ENCODE measurements at places on chromosomes 16 and 17.

GRCh38 chr17:37274461-37274860, 101.3 kb upstream of the C17orf78 start:
- no peak for DNase-seq

DNA sequence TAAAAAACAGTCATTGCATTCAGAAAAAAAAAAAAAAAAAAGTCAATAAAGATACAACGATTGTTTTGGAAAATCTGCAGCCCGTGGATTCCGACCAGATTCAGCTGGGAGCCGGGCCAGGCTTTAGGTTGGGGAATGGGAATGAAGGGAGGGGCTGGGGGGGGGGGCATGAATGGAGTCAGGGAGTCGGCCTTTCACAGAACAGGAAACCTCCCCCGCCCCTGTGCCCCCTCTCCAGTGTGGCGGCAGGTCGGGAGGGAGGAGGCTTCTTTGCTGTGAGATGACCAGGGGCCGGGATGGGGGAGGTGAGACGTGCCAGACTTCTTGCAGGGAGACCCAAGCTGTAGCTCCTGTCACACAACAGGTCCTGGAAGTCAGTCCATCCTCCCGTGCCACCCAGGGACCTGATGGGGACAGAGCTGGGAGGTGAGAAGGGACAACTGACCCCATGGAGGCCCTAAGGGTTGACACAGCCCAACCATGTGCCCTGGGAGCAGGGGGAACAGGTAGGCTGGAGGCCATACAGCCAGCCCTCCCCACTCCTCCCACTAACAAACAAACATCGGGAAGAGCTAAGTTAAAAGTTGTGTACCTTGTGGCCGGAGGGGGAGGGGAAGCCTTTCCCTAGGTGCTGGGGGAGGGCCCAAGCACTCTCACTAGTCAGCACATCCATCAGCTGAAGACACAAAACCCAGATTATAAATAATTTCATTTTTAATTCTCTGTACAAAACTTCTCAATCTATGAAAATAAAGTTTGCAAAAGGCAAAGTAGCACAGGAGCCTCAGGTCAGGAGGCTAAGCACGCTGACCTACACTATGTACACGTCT, 25.2 kb downstream of the SREBF1 start:
- no peak for DNase-seq

DNA sequence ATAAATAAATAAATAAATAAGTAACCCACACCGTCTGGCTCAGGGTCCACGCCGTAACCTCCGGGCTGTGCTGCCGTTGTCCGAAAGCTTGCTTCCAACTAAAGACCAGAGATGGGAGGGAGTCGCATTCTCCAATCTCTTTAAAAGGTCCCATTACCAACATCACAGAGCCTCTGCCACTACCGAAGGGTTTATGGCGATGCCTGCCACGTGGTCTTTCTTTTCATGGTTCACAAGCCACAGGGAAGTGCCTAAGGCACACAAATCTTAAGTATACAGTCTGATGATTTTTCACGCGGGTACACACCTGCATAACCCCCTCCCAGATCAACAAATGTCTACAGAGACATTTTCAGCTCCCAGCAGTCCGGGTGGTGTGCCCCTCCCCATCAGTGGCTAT, 1.4 kb downstream of the COTL1 start:
- DNase-seq, result peak; percentile 27

DNA sequence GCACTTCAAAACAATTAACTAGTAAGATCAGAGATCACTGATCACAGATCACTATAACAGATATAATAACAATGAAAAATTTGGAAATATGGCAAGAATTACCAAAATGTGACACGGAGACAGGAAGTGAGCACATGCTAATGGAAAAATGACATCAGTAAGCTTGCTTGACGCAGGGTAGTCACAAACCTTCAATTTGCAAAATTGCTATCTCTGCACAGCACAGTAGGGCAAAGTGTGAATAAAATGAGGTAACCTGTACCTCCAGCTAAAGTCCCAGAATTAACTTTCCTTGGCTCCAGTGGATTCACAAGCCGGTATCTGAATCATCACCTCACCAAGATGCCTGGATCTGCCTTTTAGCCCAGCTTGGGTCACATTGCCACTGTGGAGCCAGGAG, 4.2 kb upstream of the MMP2 start:
- no peak for DNase-seq

GRCh38 chr16:2532494-2533141, 1.4 kb upstream of the CEMP1 start:
- peak; percentile 80 for DNase-seq

DNA sequence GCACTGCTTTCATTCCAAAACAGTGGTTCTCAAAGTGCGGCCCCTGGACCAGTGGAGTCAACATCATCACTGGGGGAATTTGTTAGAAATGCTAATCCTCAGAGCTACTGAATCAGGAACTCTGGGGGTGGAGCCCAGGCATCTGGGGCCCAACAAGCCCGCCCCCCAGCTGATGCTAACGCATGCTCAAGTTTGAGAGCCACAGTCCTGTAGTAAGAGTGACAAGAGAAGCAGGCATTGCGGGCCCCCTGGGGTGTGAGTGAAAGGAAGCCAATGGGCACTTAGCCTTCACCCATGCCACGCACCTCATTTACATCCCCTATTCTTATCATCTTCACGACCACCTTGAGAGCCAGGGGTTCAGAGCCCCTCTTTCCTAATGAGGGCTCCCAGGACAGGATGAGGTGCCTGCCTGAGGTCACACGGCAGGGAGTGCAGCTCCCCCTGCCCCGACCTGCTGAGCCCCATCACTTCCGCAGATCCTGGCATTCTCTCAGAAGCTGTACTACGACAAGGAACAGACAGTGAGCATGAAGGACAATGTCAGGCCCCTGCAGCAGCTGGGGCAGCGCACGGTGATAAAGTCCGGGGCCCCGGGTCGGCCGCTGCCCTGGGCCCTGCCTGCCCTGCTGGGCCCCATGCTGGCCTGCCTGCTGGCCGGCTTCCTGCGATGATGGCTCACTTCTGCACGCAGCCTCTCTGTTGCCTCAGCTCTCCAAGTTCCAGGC, 9.1 kb downstream of the CA4 start:
- no peak for DNase-seq

GRCh38 chr17:67452681-67453554, 75.8 kb downstream of the PITPNC1 start:
- DNase-seq, result no peak

DNA sequence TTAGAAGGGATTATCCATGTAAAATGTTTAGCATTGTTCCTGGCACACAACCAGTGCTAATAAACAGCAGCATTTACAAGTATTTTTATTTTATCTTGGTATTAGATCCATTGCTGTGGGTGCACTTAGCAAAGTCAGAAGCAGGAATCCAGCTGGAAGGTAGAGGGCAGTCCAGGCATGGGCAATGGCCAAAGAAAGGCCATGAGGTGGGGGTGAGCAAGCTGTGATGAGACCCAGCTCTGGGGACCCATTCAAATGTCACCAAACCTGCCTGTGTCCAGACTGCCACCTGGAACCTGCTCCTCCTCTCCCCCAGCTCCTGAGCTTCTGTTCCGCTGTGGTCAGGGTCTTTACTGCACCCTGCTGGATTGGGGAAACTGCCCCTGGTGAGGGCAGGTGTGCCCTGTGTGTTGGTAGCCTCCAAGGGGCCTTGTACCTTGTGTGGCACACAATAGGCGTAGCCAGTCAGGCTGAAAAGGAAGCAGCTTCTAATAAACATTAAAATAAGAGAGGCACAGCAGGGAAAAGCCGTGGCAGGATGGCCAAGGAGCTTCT, 118.0 kb upstream of the CRHR1 start:
- DNase-seq, result no peak

DNA sequence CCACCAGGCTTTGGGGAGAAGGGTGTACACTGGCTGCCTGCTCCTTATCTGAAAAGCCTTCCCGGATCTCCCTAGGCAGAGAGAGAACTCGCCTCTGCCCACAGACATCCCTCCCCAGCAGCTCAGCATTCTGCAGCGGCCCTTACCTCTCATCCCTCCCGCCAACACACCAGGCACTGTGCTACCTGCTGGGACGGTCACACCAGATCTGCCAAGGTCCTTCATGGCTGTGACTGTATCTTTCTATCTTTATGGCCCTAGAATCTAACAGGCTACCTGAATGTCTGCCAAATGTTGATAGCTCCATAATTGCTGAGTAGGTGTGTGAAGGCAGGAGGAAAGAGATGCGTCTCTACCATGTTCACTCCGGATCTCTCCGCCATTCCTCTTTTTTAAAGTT, 7.9 kb downstream of the TSNAXIP1 start:
- no peak for DNase-seq

DNA sequence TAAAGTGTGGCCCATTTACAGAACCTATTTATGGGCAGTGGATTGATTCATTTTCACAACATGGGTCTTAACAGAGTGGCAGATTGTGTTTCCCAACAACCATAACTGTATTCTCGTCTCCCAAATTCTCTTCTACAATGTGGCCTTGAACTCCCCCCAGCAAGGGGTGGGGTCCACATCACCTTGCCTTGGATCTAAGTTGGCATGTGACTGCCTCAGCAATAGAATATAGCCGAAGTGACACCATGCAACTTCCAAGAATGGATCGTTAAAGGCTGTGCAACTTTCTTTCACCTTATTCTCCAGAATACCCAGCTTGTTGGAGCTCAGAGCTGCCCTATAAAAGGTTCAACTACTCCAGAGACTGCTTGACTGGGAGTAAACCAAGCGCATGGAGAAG, 72.0 kb upstream of the CDH5 start:
- DNase-seq, result no peak

GRCh38 chr16:69073181-69073702, 32.2 kb upstream of the HAS3 start:
- DNase-seq, result no peak

DNA sequence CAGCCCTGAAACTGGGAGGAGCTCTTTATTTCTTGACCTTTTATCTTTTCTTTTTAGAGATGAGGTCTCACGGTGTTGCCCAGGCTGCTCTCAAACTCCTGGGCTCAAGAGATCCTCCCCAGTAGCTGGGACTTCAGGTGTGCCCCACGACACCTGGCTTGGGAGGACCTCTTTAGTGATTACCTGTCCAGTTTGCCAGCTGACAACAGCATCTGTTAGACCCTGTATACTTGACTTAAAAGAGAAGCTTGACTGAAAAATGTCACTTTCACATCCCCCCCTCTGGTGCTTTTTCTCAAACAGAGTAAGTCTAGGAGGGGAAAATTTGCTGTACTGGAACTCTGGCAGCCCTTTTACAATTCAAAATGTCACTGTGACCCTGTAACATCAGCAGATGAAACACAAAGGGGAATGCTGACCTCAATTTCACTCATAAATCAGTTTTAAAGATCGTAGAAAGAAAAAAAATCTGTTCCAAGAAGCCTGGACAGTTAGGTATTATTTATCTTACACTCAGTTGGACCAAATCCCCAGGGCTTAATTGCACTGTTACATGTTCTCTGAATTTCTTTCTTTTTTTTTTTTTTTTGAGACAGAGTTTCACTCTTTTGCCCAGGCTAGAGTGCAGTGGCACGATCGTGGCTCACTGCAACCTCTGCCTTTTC, 1.8 kb upstream of the ERN1 start:
- DNase-seq, result no peak

GRCh38 chr17:78787444-78787843, 5.4 kb upstream of the CYTH1 start:
- DNase-seq, result no peak

DNA sequence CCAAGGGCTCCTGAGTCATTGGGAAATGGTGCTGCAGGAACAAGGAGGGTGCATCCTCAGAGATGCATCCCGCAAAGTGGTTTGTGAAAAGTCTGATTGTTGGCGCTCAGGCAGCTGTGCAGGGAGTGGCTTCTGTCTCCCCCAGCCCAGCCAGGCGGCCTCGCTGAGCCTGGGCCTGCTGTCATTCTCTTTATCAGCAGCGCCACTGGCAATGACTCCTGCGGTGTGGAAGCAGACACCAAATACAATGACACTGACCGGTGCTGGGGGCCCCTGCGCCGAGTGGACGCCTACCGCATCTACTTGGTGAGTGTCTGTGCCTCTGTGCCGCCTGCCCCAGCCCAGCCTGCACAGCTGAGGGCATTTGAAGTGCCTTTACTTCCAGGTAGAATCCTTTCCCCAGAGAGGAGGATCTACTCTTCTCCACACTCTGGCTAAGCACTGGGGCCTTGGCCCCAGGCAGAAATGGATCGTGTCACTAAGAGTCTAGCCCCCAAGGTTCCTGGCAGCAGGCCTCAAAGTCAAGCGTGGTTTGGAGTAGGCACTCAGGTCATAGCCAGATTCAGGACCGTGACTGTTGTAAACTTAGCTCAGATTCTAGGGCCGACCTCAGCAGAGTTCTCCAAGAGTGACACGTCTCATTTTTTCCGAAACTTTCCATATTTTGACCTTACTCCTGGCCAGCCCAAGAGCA, 19.3 kb upstream of the NAT9 start:
- DNase-seq, result no peak

GRCh38 chr17:57954397-57955182, 622 bp downstream of the CUEDC1 start:
- no peak for DNase-seq

GRCh38 chr17:35981908-35982330, 622 bp upstream of the CCL16 start:
- no peak for DNase-seq

DNA sequence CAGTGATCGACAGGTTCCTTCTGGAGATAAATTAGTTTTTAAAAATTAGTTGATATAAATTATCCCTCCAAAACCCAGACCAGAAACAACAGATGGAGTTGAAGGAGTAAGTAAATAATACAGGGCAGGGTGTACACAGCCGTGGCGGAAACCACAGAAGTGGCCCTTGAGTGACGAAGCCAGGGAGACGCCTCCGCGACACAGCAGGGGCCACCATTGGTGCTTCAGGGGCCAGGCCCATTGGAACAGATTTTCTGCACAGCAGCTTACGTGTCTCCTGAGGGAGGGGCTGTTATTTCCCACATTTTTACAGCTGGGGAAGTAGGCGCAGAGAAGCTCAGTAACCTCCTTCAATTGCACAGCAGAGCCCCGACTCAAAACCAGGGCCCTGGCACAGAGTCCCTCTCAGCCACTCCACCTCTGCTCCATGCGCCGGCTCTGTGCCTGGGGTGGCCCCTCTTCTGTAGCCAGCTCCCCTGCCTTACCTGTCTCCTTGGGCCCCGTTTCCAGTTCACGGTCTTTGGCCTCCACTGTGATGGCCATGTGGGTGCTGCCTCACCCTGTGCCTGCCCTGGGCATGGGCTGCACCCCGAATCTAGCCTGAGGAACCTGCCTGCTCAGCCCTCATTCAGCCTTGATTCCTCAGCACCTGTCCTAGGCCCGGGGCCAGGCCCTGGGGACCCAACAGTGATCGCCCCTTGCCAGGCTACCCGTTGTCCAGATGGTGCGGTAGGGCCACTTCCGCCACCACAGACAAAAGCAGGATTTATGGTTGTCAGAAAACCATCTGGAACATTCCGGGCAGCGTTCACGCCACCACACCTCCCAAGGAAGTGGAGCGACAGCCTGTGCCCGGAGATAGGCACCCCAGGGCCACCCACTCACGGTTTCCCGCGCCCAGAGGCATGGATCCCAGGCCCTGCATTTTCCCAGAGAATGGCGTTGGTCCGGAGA, 128.5 kb upstream of the GSE1 start:
- peak; percentile 16 for DNase-seq
